ENCODE measurements at places on chromosomes 12 and 14.

GRCh38 chr12:93884794-93885460 is 207.8 kb downstream of the CRADD start:
- DNase-seq, result no peak

DNA sequence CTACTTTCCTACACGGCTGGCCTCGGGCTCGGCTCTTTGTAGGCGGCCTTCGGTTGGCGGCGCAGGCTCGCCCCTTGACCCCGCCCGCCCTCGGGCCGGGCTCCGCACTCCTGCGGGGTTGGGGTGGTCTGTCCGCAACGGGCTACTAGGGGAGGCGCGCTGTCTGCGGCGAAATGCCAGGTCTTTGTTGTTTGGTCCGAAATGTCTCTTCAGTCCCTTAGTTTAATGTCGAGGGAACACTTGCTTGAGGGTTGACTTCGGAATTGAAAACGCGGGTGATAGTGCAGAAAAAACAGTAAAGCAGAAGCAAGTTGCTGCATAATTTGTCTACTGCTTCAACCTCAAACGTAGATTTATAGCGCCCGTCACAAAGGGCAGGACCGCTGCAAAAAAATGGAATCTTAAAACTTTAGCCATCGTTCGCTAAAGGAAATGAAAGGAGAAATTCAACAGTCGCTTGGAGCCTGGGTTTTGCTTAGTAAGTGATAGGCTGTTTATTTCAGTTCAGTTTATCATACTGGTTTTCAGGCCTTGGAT is 390 bp downstream of the JKAMP start:
- no peak for DNase-seq

DNA sequence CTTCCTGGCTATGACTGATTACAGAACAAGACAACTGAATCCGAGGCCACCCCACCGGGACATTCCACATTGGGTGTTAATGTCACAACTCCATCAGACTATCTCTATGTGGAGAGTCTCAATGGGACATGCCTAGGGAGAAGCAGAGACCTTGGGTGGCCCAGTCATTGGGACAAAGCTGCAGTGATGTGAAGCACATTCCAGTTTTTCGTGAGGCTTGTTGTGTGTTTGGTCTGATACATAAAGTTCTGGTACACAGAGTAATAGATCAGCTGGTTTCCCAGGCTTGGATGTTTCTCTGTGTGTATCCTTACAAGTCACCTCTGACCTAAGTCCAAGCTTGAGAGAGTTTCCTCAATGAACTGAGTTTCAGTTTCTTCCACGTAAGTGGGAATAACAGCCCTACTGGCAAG is 42.3 kb downstream of the CPM start:
- no peak for DNase-seq

DNA sequence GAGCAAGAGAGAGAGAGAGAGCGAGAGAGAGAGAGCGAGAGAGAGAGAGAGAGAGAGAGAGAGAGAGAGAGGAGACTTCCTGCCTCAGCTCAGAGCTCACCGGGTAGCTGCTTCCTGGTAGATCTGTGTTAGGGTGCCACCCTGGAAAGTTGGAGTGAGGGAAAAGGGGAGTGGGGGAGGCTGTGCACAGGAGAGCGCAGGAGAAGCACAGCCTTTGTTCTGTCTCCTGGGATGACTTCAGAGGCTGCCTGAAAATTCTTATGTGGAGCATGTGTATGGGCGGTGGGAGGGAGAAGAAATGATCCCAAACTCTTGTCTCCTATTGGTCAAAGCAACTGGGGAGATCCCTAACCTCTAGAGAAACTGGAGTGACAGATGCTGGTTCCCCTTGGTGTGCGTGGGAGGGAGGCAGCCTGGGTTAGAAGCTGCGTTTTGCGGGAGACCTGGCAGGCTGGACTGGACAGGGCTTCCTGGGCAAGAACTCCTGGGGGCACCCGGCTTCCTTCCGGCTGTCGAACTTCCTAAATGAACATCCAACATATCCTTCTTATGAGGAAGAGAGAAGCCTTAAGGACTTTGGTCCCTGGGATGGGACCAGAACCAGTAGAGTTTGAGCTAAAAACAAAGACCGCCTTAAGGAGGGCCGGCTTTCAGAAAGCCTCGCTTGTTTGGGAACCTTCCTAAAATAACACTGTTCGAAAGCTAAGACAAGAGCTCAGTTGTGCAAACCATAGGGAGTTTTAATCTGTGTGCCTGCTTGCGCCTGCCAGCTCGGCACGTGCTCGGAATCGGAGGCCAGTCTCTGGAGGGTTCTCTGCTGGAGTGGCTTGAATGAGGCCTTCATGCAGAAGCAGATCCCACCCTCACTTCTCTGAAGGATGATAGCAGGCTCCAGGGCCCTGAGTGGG is 30.4 kb upstream of the BEGAIN start:
- no peak for DNase-seq

DNA sequence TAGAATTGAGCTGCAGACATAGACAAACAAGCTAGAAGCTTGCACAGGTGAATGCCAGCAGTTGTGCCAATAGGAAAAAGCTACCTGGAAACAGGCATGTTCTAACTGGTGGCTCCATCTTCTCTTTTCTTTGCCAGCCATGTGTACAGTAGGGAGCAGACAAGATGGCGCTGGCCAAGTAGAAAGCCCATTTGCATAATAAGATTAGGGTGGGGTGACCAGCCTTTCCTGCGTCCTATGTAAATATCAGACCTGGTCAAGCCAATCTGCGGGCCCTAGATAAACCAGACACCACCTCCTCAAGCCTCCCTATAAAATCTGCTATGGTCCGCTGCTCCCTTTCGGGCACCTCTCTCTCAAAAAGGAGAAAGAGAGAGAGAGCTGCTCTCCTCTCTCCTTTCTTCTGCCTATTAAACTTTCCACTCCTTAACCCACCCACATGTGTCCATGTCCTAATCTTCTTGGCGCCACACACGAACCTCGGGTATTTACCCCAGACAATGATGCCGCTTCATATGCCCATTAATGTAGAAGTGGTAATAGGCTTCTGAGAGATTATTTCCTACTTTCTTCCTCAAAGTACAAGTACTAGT is 201.0 kb downstream of the SLC25A21 start:
- no peak for DNase-seq

- DNase-seq, result no peak
Observed at GRCh38 chr12:85627584-85627983, 208.6 kb downstream of the RASSF9 start.

GRCh38 chr12:42508913-42509460 is 80.6 kb downstream of the PRICKLE1 start:
- DNase-seq, result no peak

DNA sequence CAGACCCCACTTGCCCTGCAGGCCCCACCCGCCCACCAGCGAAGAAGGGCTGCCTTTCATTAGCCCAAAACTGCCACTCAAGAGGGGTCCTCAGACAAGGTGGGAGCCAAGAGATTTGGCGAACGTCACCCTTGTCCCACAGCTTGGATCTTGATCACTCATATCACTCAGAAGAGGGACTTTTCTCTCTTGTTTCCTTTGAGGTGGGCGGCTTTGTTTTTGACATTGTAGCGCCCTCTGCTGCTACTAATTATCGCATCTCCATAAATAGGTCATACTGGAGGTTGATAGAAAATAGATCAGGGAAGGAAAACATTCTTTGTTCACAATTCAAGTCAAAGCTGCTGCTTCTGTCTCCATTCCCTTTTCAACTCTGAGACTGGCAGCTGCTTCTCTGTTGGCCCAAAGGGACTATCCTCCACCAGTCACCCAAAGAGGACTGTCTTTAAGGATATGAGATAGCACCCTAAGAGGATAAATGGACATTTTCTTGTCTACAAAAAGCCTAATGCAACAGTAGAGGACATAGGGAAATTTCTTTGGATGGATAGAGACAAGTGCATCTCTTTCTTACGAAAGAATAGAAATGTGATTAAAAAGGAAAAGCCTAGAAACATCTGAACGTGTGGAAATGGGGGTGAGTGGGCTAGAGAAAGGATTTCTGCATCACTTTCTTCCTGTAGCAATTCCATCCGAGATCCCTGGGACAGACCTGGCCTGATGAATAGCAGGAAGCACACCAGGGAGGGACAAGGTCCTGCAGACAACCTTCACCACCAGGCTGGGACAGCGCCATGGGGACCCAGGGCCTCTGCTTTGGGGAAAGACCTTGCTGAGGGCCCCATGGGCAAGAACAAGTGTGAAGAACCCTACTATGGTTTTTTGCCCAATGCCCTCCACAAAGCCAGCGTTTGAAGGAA is 115.8 kb downstream of the DAD1 start:
- DNase-seq, result peak; percentile 13

GRCh38 chr12:87933991-87934390 is 95.2 kb downstream of the C12orf50 start:
- DNase-seq, result no peak

DNA sequence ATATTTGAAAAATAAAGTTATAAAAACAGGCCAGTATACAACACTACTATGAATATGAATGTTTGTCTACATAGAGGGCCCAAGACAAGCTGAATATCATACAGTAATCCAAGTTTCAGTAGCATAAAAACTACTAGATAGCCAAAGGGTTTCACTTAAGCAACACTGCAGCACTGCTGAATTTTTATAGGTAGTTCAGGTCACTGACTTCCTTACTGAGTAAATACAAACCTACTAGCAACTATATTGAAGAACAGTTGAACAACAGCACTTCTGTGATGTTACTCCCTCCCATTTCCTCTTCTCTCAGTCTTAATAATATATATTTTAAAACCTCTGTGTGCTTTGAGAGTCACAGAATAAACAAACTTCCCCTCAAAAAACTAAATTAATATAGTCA is 42.7 kb downstream of the GTF2A1 start:
- no peak for DNase-seq

- no peak for DNase-seq
Observed at GRCh38 chr14:98913967-98914650, 357.9 kb downstream of the BCL11B start.

DNA sequence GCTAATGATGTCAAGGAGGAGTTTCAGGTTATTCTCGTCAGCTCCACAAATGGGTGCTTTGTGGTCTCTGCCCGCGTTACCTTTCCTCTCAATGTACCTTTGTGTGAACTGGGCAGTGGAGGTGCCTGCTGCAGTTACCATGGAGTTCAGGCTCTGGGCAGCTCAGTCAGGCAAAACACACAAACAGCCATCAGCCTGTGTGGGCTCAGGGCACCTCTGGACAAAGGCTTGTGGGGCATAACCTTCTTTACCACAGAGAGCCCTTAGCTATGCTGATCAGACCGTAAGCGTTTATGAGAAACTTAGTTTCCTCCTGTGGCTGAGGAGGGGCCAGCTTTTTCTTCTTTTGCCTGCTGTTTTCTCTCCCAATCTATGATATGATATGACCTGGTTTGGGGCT is 16.7 kb upstream of the PAPLN start:
- DNase-seq, result no peak

DNA sequence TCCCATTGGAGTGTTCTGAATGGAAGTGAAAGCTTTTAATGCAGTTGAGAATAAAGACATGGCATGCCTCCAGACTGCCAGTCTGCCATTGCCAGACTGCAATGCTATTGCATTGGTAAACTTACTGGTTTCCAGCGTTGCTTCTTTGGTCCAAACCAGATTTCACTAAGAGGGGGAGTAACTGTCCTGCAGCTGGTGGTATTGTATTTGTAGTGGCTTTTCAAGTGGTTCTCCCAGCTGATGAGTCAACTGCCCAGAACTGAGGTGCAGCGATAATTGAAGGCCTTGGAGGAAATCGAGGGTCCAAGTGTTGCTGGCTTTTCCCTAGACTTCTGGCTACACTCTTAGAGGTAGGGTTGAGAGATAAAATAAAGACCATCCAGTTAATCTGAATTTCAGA is 31.9 kb downstream of the ERG28 start:
- DNase-seq, result no peak

GRCh38 chr12:131528144-131528543 is 182.7 kb upstream of the SFSWAP start:
- DNase-seq, result no peak

DNA sequence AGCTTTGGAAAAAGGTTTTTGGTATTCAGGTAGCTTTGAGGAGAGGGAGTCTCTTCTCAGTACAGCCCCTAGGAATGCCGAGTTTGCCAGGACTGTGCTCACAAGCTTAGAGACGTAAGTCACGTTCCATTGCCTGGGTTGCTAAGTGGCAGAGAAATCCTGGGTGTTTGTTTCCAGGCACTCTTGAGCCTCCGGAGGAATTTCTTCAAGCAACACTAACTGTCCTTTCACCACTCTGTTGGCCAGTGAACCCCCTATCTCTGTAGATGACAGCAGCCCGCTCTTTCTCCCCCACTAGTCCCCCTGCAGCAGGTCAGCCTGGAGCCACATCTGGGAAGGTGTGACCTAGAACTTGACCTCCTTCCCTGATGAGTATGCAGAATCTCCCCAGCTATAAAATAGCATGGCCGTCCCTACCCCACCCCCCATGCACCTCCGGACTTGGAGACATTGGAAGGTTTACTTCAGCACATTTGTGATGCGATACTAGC is 162.7 kb downstream of the ZFP36L1 start:
- no peak for DNase-seq

DNA sequence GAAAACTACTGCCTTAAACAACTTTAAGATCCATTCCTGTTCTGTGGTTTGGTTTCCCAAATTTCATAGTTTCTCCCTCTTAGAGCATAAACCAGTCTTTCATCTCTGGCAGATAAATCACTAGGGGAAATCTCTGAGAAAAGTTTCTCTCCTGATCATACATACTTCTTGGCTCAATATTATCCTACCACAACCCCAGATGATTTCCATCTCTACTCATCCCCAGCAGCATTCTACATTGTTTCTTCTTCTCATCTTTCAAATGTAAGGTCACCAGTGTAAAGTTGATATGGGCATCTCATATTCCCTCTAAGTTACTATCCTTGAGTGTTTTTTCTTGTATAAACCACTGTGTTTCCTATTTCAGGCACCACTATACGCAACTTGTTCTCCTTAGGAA is 45.9 kb upstream of the PLEKHG7 start:
- DNase-seq, result no peak

DNA sequence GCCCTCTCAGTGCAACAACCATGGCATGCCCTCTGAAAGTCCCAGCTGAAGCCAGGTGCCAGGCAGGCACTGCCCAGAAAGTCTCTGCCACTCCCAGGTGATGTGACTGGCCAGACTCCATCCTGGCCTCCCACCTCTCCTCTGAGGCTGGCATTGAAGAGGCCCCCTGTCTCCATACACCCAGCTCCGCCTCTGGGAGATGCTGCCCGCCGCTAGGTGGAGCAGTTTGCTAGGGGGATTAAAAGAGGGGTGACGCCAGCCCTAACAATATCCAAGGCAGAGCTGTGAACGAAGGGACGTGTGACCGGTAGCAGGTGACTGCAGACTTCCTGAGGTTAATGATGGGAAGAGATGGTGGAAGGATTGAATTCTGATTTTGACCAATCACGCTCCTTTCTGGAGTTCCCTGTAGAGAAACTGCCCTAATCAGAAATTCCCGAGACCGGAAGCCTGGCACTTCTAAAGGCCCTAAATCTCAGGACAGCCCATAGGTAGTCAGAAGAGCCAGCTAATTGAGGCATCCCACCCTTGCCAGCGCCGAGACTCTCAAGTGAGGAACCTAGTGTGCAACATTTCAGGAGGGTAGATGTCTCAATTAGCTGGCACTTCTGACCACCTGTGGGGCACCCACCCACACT is 8.3 kb upstream of the PLEK2 start:
- no peak for DNase-seq

Measured in NCI-H2107 (cell line).